ENCODE measurements at places on chromosomes 2 and 18.

DNA sequence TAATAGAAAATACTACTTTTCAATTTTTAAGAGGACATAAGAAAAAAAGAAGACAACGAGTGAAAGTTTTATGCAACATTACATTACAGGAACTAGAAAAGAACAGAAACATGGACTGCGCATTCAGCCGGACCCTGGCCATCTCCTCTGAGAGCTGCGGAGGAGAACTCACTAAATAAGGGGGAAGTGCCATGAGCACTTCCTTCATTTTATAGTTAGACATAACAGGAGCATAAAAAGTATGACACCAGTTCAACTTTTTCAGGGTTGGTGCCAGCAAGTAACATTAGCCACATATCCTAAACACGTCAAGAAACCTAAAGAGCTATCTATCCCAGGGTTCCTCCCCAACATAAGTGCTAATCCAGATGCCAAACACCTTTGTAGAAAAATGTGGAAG lies 78.0 kb upstream of the SERTAD2 start:
- DNase-seq = no peak

- DNase-seq = no peak
Observed at GRCh38 chr2:170344663-170345346, 166.9 kb downstream of the MYO3B start.

GRCh38 chr18:46152436-46152807 lies 48.2 kb downstream of the HAUS1 start:
- DNase-seq = peak; percentile 33

GRCh38 chr2:234427081-234428061 lies 69.5 kb downstream of the ARL4C start:
- no peak for DNase-seq

DNA sequence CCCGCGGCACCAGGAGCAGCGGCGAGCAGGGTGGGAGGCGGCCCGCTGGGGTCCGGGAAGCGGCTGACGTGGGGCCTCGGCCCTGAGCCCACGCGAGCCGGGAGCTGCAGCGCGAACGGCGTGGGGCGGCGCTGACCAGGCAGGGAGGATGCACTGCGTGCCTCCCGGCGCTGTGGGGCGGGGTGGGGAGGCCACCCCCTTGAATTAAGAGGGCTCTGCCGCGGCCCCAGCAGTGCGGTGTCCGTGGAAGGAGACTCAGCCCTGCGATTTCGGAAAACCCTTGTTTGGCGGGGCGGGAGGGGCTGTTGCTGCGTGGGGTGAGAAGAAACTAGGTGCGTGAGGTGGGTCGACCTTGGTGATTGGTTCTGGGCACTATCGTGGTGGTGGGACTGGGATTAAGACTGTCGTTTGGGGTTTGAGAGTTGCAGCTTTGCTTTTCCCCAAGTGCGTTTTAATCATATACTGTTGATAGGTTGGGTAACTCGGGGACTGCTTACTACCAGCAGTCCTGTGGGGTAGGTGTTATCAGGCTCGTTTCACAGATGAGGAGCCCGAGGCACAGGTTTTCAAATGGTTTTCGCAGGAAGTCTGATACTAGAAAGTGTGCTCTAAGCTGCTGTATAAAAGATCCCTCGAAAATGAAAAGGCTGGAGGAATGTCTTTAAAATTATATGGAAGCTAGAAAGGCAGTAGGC lies 722 bp downstream of the ACSL3 start:
- DNase-seq = no peak

- no peak for DNase-seq
Observed at GRCh38 chr2:133417415-133417814, 150.8 kb downstream of the NCKAP5 start.

DNA sequence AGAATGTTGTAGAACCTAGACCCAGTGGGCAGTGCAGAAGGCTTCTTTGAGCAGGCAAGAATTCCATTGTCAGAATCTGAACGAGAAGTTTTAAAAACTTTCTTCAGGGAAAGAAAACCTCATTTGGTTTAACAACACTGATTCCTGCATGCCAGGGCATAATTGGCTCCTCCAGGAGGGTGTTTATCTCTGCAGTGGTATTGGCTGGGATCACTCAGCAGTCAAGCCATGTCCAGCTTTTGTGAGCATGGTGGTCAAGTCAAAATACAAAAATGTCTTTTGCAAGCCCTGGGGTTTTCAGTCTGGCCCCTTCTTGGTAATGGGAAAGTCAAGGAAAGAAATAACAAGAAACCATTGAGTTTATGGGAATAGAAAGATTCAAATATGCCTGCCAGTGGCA lies 28.3 kb downstream of the FHOD3 start:
- DNase-seq = no peak

DNA sequence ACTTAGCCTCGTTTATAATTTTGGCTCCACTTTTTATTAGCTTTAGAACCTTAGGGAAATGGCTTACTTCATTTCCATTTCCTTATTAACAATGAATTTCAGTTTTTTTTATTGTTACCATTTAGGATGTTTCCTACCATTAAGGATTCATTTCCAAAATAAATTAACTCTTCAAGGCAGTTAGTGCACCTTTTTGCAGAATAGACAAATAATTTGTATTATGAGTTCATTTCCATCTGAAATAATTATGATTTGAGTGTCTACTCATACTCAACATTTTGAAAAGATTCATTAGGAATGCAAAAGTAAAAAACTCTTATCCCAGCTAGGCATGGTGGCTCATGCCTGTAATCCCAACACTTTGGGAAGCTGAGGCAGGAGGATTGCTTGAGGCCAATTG lies 186.8 kb upstream of the STON1 start:
- DNase-seq = no peak

DNA sequence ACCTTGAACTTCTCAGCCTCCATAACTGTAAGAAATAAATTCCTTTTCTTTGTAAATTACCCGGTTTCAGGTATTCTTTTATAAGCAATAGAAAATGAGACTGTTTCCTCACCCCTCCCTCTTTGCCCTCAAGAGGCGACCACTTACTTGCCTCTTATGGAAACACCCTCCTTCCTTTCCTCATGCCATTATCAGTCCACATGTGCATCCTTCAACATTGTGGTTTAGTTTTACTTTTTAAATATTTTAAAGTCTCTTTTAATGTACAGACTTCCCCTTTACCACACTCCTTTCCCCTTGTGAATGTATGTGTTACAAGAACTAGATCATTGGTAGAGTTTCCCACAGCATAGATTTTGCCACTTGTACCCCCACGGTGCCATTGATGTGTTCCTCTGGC lies 202.4 kb upstream of the SIX2 start:
- no peak for DNase-seq

- peak; percentile 43 for DNase-seq
Observed at GRCh38 chr2:197007716-197008628, 81.5 kb upstream of the PGAP1 start.

DNA sequence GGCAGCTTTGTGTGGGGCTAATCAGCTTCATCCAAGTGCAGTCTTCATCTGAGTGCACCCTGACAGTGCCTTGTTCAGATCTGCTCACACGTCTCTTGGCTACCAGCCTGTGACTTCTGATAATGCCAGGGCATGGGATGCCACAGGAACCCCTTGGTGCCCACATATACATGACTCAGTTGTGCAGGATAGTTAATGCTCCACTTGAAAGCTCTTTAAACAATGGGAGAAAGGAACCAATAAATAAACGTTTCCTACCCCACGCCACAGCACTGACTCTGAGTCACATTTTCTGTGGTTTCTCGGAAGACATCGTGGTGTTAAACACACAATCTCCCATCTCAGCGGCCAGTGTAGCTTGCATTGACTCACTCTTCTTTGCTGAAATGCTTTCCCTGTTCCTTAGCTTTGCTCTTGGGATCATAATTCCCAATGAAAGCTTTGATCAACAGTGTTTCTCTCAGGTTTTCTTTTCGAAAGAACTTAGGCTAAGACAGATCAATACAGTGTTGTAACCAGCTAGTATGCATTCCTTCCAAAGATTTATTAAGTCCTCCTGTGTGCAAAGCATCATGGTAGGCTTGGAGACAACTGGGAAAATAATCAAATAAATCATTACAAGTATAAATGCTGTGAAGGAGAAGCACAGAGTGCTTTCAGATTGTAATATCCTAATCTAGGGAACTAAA lies 142.0 kb downstream of the COPS8 start:
- DNase-seq = peak; percentile 76

GRCh38 chr18:11520536-11520935 lies 88.9 kb upstream of the SLC35G4 start:
- DNase-seq = no peak

DNA sequence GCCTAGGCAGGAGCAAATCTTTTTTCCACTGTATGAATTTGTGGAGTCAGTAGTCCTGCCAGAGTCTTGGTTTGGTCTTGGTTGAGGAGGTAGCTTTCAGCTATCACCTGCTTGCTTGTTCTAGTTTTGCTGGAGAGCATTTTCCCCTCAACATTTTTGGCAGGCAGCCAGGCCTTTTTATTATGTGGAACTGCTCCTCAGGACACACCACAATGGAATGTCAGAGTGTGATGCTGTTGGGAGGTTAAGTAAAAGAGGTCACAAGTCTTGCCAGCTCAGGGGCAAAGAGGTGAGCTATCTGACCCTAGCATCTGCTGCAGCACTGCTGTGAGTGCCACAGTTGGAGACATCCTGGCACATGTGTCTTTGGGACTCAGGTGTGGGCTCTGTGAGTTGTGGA lies 258.0 kb downstream of the CNTNAP5 start:
- DNase-seq = peak; percentile 1

DNA sequence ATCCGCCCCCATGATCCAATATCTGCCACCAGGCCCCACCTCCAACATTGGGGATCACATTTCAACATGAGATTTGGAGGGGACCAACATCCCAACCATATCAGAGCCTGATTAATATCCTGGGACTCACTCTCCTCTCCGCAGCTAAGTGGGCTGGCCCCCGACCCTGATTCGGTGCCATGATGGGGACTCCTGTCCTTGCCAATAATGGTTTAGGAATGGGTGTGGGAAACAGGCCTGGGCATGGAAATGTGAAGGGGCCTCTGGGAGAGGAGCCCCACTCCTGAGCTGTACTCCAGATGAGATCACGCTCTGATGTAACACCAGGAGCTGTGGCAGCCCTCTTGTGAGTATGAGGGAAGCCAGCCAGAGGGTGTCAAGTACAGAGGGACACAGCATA lies 77.3 kb upstream of the SMAD7 start:
- DNase-seq = no peak
